ENCODE measurements at places on chromosomes 12 and 14.

DNA sequence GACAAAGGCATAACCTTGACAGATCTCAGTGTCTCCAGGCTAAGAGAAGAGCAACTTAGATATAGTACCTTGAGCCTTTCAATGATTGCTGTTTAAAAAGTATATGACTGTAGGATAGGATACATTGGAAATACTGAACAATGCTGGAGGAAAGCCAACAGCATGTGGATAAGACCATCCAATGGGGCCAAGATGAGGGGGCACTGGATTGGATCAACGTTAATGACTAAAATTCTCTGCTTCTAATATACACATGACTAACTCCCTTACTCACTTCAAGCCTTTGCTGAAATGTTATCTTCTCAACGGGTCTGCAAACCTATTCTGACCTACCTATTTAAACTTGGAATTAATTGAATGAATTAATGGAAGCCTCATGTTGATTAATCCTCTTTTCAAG lies 354.9 kb downstream of the RAD51B start:
- DNase-seq = no peak

- DNase-seq = no peak
Observed at GRCh38 chr12:90974286-90974685, 19.3 kb upstream of the CCER1 start.

DNA sequence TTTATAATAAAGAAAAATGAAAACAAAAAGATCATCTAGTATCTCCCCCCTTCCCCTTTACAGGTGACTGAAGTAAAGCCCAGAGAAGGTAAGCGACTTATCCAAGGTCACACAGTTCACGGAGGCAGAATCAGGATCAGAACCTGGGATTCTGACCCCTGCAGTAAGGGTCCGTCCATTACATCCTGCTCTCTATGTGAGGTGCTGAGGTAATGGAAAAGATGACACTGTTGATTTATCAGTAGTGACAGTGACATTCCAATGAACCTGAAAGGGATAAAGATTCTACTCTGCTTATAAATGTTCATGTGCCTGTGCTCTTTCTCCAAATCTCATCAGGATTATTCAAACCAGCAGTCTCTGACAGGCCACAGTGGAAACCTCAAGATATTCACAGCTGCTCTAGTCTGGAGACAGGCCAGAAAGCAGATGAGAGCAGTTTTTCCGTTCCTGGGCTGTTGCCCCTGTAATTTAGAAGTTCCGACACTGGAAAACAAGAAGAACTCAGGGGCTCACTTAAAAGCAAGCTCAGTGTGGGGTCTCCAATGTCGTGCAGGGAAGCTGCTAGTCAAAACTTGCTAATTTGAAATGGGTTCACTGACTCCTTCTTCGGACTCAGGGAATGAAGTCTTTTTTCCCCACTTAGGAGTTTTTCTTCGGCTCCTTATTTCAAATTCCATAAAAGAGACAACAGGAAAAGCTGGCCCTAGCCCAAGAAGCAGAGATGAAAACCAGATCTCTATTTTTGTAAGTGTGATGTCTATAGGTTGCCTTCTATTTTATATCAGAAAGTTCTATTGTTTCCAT lies 131.8 kb upstream of the EEA1 start:
- no peak for DNase-seq

- DNase-seq = no peak
Observed at GRCh38 chr12:6026998-6027397, 81.9 kb upstream of the ANO2 start.

DNA sequence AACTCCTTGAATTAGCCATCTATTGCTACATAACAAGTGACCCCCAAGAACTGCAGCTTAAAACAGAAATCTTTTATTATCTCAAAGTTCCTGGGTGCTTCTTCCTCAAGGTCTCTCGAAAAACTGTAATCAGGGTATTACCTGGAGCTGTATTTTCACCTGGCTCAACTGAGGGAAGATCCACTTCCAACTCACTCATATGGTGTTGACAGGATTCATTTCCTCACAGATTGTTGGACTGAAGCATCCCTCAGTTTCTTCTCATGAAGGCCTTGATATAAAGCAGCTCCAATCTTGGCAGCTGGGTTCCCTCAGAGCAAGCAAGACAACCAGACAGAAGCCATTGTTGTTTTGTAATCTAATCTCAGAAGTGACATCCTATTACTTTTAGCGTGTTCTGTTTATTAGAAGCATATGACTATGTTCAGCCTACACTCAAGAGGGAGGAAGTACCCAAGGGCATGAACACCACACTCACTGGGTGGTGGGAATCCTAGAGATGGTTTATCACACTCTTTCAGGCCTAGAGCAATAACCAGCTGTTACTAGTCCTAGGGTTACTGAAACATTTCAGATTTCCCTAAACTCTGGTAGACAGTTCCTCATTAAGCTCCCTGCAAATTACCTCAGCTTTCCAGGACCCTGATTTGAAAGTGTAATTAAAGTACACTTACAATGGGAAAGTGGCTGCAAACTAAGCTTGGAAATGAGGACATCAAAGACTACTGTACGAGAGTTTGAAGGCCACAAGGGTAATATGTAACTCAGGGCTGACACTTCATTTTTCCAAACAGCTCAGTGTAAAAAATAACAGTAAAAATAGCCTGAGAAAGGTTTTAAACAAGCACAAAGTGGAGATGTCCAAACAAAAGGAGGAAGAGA lies 222.2 kb downstream of the SEC23A start:
- DNase-seq = no peak

GRCh38 chr14:52998376-52999015 lies 47.6 kb upstream of the FERMT2 start:
- no peak for DNase-seq

- DNase-seq = no peak
Observed at GRCh38 chr12:108784270-108784669, 53.0 kb upstream of the CORO1C start.

DNA sequence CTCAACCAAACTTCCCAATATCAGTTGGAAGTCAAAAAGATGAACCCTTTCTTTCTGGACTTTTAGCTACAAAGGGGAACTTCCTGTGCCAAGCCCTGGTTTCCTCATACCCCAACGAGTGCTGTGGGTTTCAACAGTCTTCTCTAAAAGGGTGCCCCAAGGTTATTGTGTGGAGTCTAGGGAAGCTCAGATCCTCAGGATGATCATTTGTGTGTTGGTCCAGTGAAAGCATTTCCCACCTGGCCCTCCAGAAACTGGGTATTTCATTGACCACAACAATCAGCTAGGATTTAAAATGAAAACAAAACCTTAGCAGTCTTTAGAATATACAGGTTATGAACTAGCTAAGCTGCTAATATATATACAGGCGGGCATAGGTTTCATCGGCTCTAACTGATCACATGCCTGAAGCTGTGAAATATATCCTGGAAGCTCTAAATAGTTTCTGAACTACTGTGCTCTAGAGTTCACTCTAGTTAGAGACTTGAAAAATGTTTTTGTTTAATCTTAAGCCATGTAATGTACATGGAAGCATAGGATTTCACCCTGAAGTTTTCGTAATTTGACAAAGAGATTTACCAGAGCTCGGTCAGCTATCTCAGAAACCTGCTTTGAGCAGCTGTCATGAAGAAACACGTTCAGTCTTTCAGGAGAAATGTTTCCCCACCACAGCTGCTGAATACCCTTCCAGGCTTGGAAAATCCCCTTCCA lies 29.6 kb downstream of the P2RX4 start:
- DNase-seq = no peak

DNA sequence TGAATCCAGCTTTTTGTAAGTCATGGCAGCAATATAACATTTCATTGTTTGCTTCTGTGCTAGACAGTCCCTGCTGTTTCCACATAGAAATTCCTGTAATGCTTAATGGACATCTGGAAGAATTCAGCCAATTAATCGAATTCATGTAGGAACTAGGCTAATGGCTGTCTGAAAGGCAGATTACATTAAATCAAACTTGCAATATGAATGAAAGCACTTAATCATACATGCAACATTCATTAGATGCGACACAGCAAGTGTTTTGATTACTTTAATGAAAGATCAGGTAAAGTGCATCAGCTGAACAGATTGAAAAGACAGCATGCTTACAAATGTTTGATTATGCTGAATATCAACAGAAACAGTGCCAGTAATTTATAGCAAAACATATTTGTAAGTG lies 24.1 kb upstream of the INSM2 start:
- DNase-seq = no peak

GRCh38 chr14:61476754-61477410 lies 155.5 kb downstream of the PRKCH start:
- no peak for DNase-seq

DNA sequence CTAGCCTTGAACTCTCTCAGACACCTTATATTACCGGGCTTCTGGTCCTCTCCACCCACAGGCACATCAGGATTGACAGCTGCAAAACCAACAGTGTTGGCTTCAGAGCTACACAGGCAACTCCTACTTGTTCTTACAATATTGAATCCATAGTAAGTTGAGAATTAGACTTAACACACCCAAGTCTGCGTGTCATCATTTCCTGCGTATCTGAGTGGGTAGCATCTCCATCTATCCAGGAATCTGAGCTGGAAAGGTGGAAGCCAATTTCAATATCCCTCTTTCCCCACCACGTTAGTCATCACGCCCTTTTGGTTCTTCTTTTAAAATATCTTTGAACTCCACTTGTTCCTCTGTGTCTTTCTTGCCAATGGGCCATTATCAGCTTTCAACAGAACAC lies 37.2 kb downstream of the NRXN3 start:
- DNase-seq = no peak

- peak; percentile 58 for DNase-seq
Observed at GRCh38 chr14:100438678-100439592, 115.8 kb downstream of the SLC25A47 start.

GRCh38 chr12:24705216-24705615 lies 243.7 kb downstream of the BCAT1 start:
- DNase-seq = no peak

DNA sequence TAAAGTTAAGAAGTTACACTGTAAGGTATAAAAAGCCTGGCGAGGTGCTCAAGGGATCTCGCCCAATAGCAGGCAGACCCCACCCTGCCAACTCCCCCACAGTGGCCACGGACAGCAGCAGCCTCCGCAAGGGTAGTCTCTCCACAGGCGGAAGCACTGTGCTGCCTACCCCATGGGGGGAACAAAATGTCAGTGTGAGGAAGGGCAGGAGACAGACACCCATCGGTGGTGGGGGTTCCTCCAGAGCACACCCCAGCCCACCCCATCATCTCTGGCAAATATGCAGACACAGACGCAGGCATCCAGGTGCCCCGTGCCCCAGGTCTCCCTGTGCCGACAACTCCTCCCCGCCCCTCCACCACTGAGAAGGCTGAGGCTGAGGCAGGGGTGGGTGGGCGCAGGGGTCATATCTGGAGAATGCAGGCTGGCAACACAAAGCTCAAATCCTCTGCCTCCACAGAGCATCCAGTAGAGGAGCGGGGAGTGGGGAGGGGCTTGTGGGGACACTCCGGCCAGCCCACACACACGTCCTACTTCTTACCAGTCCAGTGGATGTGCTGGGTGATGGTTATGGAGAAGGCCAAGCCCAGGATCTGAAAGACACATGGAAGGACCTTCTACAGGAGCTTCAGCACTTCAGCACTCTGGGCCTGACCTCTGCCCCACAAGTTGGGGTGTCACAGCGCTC lies 68.3 kb upstream of the DDX11 start:
- peak; percentile 3 for DNase-seq

DNA sequence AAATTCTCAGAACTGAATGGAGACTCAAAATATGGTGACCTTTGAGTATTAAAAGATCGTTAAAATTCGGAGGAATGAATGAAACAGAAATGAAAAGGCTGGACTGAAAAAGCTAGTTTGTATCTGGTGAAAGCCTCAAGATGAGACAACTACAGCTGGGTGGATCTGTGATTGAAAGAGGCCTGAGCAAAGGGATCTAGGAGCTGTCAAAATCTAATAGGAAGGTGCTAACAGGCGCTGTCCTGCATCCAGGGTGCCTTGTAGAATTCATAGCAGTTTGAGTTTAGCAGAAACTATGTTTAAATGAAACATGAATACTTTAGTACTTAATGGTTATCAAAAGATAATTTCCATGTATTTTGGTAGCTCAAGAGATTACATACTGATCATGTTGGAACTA lies 2.3 kb downstream of the YY1 start:
- no peak for DNase-seq

GRCh38 chr12:29066011-29066588 lies 83.0 kb upstream of the FAR2 start:
- no peak for DNase-seq
